SW480 (cell line): ENCODE measurements at places on chromosomes 3 and 15.

- DNase-seq: no peak
Measured at GRCh38 chr15:27254801-27255200, 283.8 kb downstream of the GABRG3 start.

DNA sequence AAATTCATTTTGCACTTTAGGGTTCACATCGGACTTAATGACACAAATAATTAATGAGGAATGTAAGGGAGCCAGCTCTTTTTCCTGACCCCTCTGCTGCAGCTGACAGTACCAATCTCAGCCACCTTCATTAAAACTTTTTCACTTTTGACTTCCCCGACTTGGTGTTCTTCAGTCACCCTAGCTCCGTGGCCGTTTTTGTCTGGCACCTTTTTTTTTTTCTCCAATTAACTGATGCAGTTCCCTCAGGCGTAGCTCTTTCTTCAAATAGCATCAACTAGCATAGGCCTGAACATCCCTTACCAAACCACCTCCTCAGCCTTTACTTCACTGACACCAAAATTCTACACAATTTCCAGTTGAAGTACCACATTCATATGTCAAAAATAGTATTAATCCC lies 350.8 kb downstream of the GRM7 start:
- DNase-seq: no peak

DNA sequence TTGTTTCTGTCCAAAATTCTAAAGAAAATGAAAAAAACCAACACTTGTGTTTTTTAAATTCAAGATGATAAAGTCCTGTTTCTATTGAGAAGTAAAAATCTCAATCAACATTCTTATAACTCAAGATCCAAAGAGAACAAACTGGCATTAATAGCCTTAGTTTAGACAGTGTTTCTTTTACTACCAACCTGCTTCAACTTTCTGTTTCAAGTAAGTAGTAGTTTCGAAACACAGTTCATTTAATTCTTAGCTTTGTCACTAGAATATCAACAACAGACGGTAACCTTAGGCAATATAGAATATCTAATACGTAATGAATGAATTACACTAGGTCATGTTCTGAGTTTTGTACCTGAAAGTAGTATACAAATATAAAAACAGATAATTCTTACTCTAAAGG lies 23.7 kb downstream of the CIP2A start:
- no peak for DNase-seq

GRCh38 chr15:79089331-79089889 lies 1.2 kb downstream of the RASGRF1 start:
- DNase-seq: no peak

- DNase-seq: no peak
Measured at GRCh38 chr15:53978253-53978906, at the start of gene UNC13C. UNC13C (plus strand) TSS chr15:53978441; CDS start chr15:54012904, 34,463 bp downstream.
